ENCODE measurements at places on chromosomes 13 and 19.

DNA sequence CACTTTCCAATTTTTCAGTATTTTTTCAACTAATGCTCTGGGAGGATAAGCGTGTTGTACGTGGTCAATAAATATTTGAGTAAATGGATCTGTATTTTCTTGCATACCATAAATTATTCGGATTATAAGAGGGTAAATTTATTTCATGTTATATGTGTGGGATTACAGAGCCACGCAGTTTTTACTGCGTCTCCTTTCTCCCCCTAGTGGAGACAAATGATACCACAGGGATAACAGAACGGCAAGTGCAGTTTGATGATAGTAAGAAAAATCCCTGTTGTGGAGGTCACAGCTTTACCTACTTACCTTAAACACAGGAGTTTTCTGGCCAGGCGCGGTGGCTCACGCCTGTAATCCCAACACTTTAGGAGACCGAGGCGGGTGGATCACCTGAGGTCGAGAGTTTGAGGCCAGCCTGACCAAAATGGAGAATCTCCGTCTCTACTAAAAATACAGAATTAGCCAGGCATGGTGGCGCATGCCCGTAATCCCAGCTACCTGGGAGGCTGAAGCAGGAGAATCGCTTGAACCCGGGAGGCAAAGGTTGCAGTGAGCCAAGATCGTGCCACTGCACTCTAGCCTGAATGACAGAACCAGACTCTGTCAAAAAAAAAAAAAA, 16.8 kb downstream of the MBD3L2B start:
- no peak for DNase-seq

GRCh38 chr13:23999424-23999823, 102.1 kb upstream of the C1QTNF9B start:
- DNase-seq, result no peak

DNA sequence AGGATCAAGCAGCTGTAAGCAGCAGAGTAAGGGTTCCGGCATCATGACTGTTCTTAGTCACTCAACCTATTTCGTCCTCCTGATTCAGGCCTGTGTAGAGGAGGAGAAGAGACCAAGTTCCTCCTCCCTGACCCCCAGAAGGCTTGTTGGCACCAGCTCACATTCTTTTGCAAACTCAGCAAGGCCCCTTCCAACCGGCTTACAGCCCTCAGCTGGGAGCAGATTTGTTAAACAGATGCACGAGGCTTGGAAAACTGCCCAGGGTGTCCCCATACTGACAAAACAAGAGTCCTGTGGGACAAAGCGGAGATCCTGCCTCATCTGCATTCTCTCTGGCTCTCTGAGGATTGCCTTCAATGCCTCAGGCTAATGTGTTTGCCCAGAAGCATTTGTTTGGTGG, 113.2 kb upstream of the SOX21 start:
- DNase-seq, result no peak

- DNase-seq, result no peak
Observed at GRCh38 chr19:40155749-40156265, 35.4 kb upstream of the MAP3K10 start.

DNA sequence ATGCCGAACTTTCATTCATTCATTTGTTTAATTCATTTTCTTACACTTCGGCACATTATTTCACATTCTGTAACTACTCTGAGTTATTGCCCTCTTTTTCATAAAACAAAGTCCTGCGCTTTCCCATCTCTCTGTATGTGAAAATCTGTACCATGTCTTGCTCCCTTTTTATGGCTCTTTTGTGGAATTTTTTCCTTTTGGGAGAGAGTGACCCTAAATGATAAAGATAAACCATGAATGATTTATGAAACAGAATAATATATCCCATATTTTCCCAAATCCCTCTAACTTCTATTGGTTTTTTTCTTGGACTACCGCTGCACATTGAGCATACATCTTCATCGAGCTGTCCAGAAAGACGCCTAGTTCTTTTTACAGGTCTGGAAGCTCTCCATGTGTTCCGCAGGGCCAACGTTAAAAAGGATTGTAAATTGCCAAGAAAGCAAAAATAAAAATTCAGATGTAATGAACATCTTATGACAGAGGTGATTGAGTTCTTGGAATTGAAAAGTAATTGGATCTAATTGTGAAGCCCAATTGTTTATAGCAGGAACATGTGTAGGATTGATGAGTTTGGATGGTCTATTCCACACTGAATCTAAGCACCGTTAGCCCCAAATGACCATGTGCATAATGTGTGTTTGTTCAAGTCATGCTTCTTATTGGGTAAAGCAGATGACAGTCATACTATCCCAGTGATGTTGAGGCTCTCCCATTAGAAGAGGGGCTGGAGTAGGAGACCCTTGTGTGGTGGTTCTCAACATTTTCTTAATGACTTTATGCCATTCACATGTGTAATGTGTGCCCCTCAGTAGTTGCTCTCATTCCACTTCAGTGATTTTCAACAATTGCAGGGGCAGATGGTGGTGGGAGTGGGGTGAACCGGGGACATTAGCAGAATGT, 378.9 kb downstream of the DLEU7 start:
- DNase-seq, result no peak

GRCh38 chr19:19274716-19275565, 1.8 kb upstream of the TM6SF2 start:
- peak; percentile 20 for DNase-seq

DNA sequence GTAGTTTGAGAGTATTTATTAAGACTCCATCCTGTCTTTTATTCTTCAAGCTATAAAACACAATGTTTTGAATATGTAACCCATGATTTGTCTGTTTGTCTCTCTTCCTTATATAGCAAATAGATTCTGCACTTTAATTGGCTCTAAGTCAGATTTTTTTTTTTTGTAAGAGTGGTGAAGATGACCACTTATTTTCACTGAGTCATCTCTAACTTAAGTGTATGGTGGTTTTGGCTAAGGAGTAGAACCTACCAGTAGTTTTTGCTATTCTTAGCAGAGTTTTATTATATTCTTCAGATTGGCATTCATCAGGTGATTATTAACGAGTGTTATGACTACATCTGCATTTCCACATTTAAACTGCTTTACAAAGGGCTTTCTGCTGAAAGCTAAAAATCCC, 194.7 kb downstream of the LMO7 start:
- no peak for DNase-seq

- no peak for DNase-seq
Observed at GRCh38 chr13:72521940-72522661, 205.3 kb downstream of the MZT1 start.

- DNase-seq, result no peak
Observed at GRCh38 chr13:39379667-39380655, 223.0 kb downstream of the LHFPL6 start.

GRCh38 chr13:83761631-83762030, 120.6 kb downstream of the SLITRK1 start:
- no peak for DNase-seq

- no peak for DNase-seq
Observed at GRCh38 chr13:19148561-19148960, 33.1 kb downstream of the TUBA3C start.

GRCh38 chr19:51091895-51092873, 9.5 kb upstream of the KLK14 start:
- DNase-seq, result no peak

GRCh38 chr19:43639519-43640423, at the start of gene CADM4:
CADM4 (minus strand) TSS chr19:43639850; CDS start chr19:43639790, 60 bp downstream.
- peak; percentile 88 for DNase-seq

DNA sequence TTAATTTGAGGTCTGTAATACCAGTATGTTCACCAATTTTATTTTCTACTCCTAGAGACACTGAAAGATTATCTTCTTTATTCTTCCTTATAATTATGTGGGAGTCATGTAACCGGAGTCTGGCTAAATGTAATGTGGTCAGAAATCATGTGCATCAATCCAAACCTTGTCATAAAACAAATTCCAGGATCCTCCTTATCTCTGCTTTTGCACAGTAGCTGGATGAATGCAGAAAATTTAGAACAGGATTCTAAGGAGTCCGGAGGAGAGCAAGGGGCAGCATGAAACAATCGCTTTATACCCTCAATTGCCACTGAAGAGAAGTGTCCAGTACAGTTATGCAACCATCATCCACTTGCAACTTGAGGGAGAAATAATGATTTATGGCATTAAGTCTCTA, 2674.7 kb upstream of the PCDH20 start:
- DNase-seq, result no peak

GRCh38 chr19:19482809-19483596, 32.3 kb downstream of the TSSK6 start:
- DNase-seq, result no peak

DNA sequence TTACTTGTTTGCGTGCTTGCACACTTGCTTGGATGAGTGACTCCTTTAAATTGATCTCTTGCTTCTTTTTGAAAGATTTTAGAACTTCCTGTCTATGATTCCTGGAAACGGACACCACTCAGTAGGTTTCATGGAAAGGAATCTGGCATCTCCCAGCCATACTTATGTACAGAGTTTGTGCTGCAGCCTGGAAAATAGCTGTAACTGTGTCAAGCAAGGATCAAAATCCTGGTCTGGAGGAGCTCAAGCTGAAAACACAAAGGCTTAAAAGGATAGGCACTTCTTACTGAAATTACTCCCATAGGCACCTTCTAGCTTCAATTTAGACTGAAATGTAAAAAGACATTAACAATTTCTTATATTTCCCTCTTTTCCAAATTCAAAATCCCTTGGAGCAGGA, 1.4 kb upstream of the FREM2 start:
- no peak for DNase-seq

DNA sequence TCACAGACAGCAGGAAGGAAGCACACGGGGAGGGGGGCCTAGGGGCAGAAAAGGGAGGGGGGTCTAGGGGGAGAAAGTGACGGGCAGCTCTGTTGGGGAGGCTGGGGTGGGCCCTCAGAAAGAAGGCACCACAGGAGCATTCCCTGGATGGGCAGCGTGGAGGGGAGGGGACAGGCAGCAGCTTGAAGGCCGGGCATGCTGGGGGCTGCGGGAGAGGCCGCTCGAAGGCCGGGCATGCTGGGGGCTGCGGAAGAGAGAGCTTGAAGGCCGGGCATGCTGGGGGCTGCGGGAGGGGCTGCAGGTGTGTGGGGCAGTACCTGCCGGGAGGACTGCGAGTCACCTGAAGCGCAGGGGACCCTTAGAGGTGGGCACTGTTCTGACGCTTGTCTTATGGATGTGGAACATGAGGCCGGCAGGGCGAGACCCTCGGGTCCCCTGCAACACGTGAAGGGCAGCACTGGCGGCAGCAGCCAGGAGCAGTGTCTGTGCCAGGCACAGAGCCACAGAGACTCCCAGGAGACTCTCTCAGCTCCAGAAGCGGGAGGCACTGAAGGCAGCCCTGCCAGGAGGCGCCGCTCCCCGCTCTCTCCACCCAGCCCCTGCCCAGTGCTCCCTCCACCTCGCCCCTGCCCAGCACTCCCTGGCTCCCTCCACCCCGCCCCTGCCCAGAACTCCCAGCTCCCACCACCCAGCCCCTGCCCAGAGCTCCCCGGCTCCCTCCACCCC, 13.3 kb downstream of the ZNF787 start:
- no peak for DNase-seq

DNA sequence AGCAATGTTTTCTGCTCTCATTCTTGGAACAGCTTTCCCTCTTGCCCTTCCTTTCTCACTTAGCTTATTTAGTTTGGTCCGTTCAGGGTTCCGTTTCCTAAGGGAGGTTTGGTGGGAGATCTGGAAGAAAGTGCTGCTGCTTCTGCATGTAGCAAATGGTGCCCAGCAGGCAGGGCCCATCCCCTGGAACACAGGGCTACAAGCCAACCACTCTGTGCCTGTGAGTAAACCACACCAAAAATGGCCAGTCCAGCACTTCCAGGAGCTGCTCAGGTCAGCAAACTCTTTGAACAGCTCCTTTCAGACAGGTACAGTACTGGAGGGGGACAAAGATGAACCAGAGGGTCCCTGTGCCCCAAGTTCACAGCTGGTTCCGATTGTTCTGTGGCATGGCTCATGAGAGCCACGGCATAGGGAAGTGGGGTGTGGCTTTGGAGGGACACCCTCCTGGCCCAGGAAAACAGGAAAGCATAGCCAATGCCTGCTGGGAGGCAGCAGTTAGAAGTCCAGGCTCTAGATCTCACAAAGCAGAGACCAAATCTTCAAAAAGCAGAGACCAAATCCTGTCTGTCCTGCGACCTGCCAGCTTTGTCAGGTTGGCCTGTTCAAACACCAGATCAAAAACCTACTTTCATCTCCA, 39.5 kb downstream of the FAM124A start:
- DNase-seq, result no peak

DNA sequence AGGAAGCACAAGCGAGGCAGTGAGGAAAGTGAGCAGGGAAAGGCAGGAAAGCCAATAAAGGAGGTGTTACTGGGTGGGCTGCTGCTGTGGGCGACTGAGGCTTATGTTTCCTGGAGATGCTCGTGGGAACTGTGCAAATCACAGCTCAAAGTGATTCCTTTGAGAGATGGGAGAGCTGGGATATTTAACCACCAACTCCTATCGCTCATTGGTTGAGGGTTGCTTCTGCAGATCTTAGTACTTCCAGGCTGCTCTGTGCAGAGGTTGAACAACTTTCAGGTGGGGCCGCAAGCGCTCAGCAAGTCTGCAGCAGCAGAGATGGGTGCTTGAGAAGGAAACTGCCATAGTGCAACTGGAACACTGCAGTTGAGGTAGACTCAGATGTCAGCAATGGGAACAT, 8.4 kb downstream of the PCDH8 start:
- no peak for DNase-seq

- DNase-seq, result no peak
Observed at GRCh38 chr13:100438059-100438788, 150.4 kb downstream of the GGACT start.

DNA sequence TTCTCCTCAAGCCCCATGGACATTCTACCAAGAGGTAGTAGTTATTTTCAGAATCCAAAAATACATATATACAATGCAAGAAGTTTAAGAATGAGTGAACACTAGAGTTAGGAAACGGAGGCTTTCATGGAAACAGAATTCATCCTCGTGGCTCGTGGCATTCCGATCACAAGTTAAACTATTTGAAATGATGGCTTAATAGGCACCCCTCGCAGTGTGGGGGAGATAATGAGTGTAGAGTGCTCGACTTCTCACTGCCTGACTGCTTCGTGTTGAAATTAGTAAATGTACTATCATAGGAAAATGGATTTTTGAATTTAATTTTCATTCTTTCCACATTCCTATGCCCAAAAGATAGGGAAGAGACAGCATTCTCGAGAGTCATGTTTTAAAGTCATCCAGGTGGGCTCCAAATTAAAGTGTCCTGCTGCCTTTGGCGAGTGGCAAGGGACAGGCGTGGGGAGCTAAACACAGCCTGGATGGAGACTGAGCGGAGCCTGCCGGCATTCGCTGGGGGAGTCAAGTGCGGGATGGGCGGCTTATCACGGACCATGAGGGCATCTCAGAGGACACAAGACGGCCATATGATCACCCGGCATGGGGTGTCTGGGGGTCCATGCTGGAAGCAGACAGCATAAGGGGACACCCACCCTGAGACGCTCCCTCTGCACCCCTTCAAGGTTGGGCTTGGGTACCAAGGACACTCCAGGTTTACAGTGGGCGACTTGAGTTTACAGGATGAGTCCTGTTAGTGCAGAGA, 165.2 kb downstream of the TEX29 start:
- DNase-seq, result no peak

- DNase-seq, result peak; percentile 90
Observed at GRCh38 chr19:17170538-17171297, 44.4 kb upstream of the USE1 start.

GRCh38 chr13:71607575-71607974, 259.4 kb downstream of the DACH1 start:
- no peak for DNase-seq

Data from GM20000 (cell line).